ENCODE measurements at places on chromosomes 6 and 20.

- DNase-seq, result no peak
These were observed 41.9 kb downstream of the EYA2 start for GRCh38 chr20:46936415-46937156.

- no peak for DNase-seq
These were observed 122.3 kb downstream of the NKAIN2 start for GRCh38 chr6:123925842-123926399.

DNA sequence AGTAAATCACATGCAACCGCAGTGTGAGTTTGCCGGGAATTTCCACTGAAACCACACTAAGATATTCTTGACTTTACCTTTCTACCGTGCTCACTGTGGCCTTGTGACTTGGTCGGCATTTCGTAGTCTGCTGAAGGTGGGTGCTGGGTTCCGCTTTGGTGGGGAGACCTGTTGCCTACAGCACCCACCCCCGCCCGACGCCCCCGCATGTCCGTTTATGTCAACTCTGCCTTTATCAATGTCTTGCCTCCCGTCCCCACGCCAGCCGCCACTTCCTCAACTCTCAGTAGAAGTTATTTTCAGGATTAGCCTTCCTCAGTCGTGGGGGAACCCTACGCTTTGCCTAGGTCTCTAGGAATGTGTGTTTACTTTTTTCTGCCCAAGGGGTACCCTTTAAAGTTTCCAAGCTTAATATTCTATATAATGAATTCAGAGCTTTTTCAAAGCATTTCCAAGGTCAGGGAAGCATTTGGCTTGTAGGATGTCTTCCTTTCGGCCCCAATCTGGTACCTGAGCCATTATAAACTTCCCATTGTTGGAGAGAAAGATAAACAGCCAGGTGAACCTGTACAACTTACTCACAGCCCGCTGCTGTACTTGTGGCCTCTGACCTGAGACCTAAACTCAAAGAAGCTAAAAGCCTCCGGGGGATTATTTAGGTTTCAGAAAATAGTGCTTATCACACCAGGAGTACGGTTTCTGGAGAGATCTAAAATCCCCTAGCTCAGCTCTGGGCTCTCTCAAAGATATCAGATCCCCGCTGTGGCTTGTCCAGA is 54.2 kb downstream of the TBC1D7 start:
- DNase-seq, result peak; percentile 41

DNA sequence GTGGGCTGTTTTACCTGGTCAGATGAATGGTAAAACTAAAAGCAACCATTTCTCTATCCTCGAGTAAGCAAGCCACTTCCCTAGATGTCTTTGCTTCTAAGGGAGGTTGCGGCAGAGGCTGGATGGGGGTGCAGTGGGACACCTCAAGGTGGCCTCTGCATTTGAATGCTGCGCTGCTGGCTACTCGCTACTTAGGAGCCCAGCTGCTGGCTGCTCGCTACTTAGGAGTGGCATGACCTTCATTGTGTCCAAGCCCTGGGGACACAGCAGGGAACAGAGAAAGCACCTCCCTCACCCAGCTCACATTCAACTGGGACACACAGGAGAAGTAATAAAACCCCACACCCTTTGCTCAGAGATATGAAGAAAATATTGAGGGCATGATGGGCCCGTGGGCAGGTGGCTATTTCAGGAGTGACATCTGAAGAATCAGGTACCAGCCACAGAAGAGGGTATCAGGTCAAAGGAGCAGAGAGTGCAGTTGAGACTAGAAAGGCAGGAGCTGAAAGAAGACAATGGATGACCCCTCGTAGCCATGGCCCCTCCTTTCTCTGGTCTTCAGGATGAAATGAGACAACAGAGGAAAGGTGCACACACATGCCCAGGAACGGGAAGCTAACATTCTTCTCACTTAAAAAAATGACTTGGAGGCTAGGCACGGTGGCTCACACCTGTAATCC is 149.4 kb downstream of the ZMYND8 start:
- no peak for DNase-seq

- DNase-seq, result no peak
These were observed 550 bp downstream of the PLAGL2 start for GRCh38 chr20:32206760-32207625.

GRCh38 chr6:66161546-66162108 is 454.6 kb upstream of the EYS start:
- DNase-seq, result no peak

DNA sequence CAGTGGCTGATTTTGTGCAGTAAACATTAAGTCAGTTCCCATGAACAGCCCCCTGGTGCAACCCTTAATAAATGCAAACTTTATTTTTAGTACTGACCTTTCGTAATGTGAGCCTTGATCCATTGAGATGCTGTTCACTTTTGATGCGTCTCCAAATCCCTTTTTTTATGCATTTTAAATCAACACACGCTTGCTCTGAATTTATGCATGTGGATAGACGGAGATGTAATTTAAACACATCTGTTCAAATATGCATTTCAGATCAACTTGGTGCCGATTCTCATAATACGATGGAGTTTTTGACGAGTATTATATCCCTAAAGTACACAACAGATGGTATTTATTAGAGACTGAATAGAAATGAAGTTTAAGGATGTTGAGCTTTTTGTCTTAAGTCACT is 505.7 kb downstream of the CDKAL1 start:
- no peak for DNase-seq

- DNase-seq, result no peak
These were observed 13.4 kb downstream of the ZNF335 start for GRCh38 chr20:45958593-45958992.

GRCh38 chr6:48194596-48195295 is 83.7 kb upstream of the PTCHD4 start:
- DNase-seq, result no peak

DNA sequence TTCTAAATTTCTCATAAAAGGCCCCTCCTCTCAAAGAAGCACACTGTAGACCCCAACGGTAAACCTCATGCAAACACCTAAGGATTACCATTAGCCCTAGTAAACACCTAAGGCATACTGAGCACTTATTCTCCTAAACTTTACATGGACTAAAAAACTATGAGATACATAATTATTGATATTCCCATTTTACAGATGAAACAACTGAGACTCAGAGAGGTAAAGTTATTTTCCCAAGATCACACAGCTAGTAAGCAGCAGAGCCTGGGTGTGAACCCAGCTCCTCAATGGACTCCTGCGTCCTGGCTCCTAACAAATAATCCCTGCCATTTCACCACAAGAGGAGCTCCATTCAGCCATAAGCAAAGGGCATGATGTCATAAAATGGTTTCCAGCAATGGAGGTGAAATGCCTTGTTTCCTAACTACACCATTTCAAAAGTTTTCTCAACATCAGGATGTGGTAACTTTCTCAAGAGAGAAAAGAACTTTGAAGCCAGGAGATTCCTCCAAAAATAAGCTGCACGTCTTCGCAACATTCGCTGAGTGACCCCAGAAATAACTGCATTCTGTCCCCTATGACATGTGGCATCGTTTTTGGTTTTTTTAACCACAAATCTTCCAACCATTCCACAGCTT is 4.1 kb downstream of the ATP9A start:
- no peak for DNase-seq

DNA sequence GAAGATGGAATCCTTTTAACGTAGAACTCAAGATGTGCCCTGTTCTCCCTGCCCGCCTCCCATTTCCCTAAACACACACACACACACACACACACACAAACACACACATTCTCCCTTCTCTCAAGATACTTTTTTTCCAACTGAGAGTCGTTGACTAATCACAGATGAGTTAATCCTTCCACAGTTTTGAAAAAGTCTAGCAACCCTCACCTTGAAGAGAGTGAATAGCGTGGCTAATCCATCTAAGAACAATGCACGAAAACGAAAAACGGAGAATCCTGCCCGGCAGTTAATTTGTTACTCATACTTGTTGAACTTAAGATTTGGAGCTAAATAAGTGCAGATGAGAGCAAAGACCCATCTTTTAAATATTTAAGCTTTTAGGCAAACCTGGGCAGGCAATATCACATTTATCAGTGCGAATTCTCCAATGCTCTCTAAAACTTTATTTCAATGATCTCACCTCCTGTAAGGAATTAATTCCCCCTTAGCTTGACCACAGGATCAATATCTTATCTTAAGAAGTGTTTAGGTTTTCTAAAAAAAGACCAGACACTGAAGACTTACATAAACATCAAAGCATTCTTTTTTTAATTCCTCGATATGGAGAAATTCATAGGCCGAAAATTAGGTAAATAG is 1.1 kb downstream of the AGPAT4 start:
- DNase-seq, result no peak

DNA sequence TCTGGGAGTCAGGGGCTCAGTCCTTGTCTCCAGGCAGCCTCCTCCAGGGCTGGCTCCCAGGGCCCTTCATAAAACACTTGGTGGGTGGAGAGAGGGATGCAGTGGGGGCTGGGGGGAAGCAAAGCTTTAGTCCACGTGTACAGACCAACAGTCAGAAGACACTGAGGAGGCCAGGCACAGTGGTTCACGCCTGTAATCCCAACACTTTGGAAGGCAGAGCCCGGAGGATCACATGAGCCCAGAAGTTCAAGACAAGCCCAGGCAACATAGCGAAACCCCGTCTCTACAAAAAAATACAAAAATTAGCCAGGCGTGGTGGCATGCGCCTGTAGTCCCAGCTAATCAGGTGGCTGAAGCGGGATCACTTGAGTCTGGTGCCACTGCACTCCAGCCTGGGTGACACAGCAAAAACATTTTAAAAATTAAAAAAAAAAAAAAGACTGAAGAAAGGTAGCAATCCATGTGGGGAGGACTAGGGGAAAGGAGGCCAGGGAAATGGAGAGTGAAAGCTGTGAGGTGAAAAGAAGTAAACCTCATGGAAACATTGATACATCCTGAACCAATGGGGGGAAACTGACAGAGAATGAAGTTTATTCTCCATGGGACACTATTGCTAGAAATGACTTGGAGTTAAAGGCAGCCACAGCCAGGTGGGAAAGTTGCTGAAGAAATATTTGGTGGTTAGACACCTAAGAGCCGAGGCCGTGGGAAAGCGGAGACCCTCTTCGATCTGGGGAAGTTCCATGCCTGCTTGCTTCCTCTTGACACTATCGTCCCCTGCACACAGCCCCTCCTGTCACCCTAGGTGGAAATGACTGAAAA is 35.4 kb downstream of the PIM1 start:
- DNase-seq, result no peak

DNA sequence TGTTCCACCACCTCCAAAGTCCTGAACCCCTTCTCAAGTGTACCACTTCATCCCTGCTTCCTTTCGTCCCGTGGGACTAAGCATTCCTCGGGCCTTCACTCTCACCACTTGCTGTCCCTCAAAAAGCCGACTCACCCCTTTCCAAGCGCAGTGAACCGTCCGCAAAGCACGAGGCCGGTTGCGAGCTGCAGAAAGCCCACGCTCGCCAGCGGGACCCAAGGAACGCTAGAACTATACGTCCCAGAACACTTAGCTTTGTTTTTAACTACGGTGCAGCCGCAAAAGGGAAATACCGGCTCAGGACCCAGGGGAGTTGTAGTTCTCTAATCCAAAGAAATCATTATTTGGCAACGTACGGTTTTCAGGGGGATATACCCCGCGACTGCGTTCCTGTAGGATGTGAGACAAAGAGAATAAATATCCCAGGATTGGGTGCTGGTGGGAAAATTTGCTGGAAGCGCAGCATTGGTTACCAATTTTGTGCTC is 416 bp upstream of the POLR1H start:
- DNase-seq, result no peak

GRCh38 chr6:1082285-1082935 is 229.5 kb upstream of the FOXQ1 start:
- no peak for DNase-seq

DNA sequence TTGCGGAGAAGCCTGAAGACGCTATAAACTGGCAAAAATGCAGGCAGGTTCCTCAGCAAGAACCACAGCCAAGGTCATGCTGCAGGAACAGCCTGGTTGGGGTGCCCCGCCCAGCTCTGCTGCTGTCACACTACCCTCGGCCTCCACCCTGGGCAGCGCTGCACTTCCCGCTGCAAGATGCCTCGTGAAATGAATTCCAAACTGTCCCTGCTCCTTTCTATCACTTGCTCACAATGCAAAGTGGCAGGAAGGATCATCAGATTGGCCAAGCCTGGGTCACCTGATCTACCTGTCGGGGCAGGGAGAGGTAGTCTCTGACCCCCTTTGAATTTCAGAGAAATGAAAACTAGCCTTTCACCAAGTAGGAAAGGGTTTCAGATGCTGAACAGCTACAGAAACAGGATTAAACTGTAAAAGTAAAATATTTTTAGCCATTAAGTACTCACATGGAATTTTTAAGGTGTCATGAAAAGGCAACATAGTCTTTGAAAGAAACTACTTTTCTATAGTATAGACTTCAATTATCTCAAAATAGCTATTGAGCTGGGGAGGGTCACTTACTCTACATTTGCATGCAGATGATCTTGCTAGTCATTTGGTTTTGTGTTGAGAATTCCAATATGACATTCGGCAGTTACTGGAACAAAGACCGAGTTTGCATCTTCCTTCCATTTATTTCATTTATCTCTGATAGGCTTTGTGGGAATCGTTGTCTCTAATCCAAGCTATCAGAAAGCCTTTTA is 236.4 kb upstream of the ASCC3 start:
- DNase-seq, result no peak

- peak; percentile 12 for DNase-seq
These were observed 9.1 kb upstream of the SLC22A16 start for GRCh38 chr6:110485491-110485890.

DNA sequence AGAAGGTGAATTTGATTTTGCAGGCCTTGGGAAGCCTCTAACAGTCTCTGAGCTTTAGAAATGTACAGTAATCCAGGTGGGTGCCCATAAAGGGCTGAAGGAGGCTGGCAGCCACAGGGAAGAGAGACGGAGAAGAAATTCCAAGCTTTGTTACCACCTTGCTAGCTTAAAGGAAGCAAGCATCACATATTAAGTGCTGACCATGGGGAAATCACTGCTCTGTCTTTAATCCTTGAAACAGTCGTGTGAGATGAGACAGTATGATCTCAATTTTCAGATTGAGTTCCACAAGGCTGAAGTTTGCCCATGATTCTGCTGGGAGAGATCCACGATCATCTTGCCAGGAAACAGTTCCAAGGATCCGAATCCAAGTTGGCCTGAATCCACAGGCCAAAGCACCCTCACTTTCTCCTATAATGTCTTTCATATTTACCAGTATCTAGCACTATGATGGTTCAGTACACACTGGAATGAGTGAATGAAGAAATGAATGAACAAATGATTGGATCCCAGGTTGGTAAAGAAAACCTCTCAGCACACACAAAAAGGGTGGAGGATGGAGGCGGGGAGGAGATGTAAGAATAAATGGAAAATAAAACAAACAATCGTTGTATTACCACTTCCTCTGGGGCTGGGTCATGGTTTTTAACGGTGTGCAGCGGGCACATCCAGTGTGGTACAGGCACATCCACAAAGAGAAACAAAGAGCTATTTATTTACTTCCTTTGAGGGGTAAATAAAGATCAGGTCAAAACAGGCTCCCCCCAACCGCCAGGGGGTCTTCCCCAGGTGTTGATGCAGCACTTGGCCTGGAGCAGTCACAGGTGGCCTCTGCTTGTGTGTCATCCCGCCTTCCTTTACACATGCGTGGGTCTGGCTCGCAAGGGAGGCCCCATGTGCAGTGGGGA is 28.2 kb upstream of the TAF8 start:
- DNase-seq, result peak; percentile 17

GRCh38 chr6:56526860-56527544 is 115.7 kb downstream of the DST start:
- DNase-seq, result no peak
